ENCODE measurements at places on chromosomes 13 and 19.
A peak's percentile ranks its signal among the peaks of the same experiment; 100 is the strongest.

- no peak for DNase-seq
Observed at GRCh38 chr13:86608701-86609100, 809.5 kb upstream of the SLITRK6 start.

- DNase-seq: no peak
Observed at GRCh38 chr13:44313674-44314073, 60.0 kb upstream of the SERP2 start.

DNA sequence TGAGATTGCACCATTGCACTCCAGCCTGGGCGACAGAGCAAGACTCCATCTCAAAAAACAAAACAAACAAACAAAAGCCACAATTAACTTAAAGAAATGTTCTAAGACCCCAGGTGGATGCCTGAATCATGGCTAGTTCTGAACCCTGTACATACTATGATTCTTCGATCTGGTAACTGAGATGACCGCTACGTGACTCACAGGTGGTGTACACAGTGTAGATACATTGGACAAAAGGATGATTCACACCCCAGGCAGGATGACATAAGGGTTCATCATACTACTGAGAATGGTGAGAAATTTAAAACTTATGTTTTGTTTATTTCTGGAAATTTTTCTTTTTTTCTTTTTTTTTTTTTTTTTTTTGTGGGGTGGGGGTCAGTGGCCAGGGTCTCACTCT lies 6.5 kb downstream of the ZNF426 start:
- no peak for DNase-seq

DNA sequence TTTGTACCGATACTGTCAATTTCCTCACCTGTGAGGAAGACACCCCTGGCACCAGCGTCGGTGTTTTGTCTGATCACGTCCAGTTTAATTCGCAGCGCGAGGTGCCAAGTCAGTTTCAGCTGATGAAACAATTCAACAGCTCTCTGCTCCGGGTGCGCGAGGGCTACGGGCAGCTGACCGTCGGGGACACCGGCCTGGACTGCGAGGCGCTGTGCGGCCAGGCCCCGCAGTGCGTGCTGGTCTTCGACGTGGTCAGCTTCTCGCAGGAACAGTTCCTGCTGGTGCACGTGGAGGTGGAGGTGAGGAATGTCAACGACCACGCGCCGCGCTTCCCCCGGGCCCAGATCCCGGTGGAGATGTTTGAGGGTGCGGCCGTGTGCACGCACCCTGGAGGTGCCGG lies 171.5 kb downstream of the OLFM4 start:
- no peak for DNase-seq

DNA sequence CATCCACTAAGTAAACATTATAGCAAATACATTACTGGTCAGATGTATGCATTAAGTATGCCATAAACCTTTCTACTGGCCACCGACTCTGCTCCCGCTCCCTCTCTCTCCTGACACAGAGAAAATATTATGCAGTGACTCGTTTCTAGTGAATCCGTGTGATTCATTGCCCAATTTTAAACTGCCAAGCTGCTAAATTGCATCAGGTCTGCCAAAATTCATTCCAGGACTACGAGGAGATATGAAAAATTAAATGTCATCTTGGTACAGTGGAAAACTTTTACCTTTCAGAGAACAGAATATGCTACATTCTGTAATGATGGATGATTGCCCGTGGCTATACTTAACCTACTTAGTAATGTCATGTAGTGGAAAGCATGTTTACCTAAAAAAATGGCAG lies 368.8 kb upstream of the TSHZ3 start:
- no peak for DNase-seq

DNA sequence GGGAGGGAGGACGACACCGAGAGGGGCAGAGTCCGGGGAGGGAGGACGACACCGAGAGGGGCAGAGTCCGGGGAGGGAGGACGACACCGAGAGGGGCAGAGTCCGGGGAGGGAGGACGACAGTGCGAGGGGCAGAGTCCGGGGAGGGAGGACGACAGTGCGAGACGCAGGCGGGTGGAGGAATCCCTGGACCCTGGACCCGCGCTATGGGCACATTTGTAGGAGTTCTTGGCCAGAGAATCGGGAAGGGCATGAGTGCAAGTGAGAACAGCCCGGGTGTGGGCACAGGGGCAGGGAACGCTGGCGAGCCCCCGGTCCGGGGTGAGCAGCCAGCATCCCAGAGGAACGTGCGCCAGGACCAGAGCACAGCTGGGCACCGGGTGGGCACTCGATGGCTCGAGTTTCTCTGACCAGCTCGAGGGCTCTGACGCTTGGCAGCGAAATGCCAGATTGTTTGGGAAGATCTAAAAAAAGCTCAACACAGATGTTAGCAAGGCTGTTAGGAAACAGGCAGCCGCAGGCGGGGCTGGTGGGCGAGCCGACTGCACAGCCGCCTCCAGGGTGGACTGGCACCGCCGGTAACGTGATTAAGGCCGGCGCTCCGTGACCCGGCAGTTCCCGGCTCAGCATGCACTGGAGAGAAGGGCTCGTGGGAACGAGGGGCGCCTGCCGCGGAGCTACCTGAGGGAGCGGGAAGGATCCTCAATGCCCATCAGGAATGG lies 17.9 kb upstream of the C2CD4C start:
- DNase-seq: no peak

DNA sequence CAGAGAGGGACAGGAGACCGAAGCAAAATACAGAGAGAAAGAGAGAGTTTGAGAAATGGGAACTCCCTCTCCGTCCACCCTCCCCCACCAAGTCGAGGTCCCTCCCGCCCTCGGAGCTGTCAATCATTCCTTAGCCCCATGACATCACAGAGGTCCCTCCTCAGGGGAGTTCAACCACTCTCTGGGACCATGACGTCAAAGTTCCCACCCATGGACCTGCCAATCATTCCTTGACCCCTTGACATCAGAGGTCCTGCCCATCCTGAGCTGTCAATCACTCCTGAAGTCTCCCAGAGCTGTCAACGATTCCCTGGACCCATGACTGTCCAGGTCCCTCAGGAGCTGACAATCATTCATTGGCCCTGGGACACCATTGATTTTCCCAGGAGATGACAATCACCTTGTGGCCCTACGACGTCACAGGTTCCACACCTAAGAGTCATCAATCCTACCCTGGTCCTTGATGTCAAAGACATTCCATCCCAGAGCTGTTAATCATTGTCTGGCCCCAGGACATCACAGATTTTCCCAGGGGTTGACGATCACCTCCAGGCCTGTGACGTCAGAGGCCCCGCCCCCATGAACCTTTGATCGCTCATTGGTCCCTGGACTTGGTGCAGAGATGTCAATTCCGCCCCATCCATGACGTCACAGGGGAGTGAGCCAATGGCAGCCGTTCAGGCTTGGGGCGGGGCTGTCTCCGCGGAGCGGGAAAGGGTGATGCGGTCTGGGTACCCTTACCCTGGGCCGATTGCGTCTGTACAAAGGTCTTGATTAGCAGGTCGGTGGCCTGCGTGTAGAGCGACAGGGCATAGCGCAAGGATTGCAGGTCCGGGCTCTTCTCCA lies 61.7 kb downstream of the COLGALT1 start:
- DNase-seq: no peak

DNA sequence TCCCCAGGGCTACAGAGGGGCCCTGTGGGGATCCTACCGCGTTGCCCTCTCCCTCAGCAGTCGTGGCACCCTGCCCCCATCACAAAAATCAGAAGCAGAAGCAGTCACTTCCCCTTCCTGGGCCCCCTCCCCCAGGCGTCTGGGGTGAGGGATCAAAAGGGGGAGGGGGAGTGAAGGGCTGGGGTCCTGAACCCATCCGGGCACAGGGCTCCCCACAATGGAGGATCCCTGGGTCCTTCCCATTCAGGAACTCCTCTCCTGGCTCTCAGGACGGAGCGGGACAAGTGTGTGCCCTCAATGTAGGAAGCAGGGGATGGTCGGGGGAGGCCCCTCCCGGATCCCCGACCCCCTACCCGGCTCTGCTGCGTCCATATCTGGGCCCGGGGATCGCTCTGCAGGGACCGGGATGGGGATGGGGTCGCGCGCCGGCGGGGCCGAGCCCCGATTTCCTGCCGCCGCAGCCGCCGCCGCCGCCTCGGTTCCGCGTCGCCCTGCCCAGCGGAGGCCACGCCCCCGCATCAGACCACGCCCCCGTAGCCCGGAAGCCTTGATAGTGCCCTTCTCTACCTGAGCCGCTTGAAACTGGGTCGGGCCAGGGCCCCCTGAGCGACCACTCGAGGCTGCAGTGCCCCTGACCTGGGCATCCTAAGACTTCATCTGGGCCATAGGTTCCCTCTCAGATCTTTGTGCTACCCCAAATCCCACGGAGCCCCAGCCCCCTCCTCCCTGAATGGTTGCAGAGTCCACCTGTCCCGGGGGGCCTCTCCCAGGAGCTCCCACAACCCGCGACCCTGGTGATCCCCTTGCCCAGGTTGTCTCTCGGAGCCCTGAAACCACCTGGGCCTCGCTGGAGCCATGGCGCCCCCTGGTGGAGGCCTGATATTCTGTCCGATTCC lies at the start of gene GMIP:
Gene GMIP, minus strand, starts transcription at position 500 of the 896 bp plus-strand sequence. Its CDS starts 128 bp downstream, at position 372.
- DNase-seq: peak; percentile 57

DNA sequence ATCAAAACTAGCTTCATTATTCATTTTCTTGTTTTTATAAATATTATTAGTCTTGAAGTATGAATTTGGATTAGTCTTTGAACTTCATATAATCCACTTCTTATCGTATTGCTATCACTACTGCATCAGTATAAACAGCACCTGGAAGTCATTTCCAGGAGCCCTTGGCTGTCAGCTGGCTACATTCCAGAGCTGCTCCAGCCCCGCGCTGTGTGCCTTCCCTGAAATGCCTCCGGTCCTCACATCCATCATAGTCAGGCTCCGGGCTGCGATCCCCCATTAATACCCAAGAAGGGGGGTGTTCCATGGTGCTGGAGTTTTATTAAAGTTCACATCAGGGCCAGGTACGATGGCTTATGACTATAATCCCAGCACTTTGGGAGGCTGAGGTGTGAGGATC lies 124.3 kb upstream of the GJB6 start:
- no peak for DNase-seq

- no peak for DNase-seq
Observed at GRCh38 chr13:27006519-27007161, 165.0 kb downstream of the USP12 start.

DNA sequence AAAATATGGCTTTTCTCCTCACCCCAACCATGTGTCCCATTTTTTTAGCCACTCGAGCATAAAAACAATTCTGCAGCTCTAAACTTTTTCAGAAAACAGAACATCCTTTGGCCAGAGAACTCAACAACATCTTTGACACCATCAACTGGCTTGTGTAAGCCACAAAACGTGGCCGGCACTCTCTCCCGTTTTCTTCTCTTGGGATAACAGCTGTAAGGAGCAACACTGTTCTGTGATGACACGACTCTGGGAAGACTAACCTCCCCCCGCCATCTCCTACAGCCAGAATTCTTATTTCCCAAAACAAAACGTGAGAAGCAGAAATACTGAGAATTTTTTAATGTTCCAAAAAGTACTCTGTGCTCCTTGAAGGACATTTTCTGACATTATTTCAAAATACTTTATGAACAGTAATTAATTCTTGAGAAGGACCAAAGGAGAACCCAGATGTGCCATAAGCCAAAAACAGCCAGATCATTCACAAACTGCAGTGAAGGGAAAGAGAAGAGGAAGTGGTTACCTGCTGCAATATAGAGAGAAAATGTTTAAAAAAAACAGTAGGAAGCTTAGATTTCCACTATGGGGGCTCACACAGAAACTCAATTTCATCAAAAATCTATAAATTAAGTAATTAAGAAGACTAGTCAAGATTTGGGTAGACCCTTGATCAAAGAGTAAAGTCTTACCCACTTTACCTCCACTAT lies 25.8 kb downstream of the COL4A1 start:
- no peak for DNase-seq

- DNase-seq: no peak
Observed at GRCh38 chr13:95113601-95114000, 187.7 kb downstream of the ABCC4 start.

- DNase-seq: no peak
Observed at GRCh38 chr19:35257113-35257461, 8.3 kb downstream of the LSR start.

GRCh38 chr19:18059902-18060301 lies 26.8 kb downstream of the IL12RB1 start:
- DNase-seq: no peak
